ENCODE measurements at places on chromosomes 16 and 17. TPM values are rescaled to one million over a fixed set of nuclear protein-coding genes. Genes with fewer than 3 reads are reported as not detected.

LCMT1 gene
- 81.2 TPM for total RNA-seq

ASPHD1 gene
- 17.9 TPM for total RNA-seq

ZP2 gene
- total RNA-seq: not detected

CLDN7 gene
- total RNA-seq: 174 TPM

MT1A gene
- not detected for total RNA-seq

CDH13 gene
- total RNA-seq: 1.5 TPM

CA7 gene
- total RNA-seq: 0.55 TPM

ACSM2A gene
- total RNA-seq: not detected

All from H9 (cell line).